ENCODE measurements at places on chromosomes 2 and 18.
A peak's percentile ranks its signal among the peaks of the same experiment; 100 is the strongest.

DNA sequence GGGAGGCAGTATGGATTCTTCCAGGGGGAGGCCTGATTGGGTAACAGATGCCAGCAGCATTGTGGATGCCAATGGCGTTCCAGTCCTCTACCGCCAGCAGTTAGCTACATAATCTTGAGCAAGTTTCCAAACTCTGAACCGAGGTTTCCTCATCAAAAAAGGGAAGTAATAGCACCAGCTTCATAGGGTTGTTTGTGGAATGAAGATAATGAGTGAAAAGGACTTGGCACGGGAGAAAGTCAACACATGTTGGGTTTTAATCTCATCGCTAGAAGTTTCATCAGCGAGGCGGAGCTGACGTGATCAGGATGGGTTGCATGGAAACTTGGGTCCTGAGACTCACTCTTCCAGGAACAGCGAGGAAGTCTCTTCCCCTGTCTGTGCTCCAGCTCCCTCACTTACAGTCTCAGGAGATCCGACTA is 266.7 kb downstream of the SH3BP4 start:
- peak; percentile 6 for DNase-seq

- no peak for DNase-seq
These were observed 32.9 kb downstream of the CYP27C1 start for GRCh38 chr2:127187081-127187775.

DNA sequence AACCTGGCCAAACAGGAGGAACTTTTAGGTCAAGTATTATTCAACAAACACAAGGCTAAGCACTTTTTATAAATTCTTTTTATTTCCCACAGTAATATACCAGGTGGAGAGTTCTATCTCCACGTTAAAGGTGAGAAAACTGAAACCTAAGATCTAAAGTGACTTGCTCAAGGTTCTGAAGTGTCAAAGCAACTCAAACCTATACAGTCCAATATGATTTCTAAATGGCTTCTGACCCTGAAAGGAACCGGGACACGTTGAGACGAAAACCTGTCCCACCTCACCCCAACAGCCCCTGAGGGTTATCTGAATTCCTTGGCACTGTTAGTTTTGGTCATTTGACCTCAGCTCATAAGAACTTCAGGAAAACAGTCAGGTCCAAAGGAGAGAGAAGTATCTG is 814.5 kb upstream of the LRATD1 start:
- DNase-seq = no peak

DNA sequence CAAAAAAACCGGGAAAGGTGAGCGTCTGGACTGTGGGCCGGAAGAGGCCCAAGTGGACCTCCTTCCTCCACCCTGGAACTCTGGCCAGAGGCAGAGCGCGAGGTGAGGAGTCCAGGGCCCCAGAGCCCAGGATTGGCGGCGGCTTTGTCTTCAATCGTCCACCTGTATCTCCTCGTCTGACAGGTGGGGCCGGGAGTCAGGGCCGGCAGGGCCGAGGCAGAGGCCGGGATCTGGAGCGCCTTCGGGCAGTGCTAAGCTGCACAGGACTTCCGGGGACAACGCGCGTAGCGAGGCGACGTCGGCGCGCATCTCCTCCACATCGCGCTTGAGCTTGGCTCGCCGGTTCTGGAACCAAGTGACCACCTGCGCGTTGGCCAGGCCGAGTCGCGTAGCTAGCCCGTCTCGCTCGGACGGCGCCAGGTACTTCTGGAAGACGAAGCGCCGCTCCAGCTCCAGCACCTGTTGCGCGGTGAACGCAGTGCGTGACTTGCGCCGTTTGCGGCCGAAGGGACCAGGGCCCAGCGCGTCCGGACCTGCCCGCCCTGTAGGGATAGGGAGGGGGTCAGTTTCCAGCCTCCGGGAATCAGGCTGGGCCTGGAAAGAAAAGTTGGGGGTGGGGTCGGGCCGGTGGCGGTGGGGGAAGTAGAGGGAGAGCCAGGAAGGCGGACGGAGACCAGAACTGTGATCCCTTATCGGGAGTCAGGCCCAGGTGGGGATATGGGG is 1.5 kb downstream of the LBX2 start:
- DNase-seq = peak; percentile 36

DNA sequence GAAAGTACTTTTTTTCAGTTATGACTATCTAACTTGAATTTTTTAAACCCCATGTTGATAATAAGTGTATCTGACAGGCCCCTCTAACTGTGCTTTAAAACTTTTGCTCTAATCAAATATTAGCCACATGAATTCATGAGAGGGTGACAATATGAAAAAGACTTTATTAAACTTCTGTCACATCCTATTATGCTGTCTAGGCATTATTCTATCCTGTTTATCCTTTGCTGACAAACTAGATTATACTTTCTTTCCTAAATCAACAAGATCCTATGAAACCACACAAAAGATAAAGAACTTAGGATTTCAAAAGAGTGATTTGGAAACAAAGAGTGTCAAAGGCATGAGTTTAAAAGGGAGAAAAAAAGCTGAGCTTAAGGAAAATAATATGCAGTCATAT is 57.8 kb downstream of the ST6GAL2 start:
- no peak for DNase-seq

DNA sequence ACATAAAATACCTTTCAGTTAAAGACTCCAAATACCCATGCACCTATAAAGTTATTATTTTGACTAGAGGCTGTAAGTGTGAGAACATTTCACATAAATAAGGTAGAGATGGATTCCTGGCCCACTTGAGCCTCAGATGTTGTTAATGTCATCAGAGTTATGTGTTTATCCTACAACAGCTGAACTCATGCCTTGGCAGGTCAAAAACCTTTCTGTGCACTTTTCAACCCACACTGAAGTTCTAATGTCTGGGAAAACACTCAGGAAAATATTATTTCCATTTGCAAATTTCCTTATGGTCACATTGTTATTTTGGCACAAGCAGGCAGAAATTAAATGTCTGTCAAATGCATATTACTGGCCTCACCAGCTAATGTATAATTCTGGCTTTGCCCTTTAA is 209.2 kb downstream of the LNPK start:
- DNase-seq = no peak

- DNase-seq = no peak
These were observed 129.4 kb upstream of the ASB18 start for GRCh38 chr2:236393581-236393980.

DNA sequence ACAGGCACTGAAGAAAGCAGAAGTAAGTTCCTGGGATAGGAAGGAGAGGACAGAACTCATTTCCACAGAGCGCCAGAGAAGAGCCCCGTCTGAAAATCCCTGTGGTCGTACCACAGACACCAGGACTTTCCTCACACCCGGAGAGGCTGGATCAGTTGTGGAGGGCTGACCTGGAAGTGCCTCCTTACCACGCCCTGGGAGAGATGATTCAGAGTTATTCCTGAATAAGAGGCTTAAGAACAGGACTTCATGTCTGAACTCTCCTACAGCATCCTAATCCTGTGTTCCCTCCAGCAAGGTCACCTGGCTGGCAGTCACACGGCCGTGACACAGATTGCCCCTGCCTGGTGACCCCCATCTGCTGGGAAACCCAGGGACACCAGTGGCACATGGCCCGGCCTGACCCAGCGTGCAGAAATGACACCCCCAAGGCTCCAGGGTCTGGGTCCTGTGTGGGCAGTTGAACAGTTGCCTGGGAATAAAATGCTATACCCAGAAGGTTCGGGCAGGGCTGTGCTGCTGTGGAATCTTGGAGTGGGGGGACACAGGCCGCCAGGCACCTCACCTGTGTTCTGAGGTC is 105.9 kb downstream of the PXDN start:
- no peak for DNase-seq

GRCh38 chr2:7803515-7803914 is 878.3 kb upstream of the ID2 start:
- no peak for DNase-seq

- DNase-seq = no peak
These were observed 24.0 kb downstream of the SULT1C4 start for GRCh38 chr2:108401800-108402199.

DNA sequence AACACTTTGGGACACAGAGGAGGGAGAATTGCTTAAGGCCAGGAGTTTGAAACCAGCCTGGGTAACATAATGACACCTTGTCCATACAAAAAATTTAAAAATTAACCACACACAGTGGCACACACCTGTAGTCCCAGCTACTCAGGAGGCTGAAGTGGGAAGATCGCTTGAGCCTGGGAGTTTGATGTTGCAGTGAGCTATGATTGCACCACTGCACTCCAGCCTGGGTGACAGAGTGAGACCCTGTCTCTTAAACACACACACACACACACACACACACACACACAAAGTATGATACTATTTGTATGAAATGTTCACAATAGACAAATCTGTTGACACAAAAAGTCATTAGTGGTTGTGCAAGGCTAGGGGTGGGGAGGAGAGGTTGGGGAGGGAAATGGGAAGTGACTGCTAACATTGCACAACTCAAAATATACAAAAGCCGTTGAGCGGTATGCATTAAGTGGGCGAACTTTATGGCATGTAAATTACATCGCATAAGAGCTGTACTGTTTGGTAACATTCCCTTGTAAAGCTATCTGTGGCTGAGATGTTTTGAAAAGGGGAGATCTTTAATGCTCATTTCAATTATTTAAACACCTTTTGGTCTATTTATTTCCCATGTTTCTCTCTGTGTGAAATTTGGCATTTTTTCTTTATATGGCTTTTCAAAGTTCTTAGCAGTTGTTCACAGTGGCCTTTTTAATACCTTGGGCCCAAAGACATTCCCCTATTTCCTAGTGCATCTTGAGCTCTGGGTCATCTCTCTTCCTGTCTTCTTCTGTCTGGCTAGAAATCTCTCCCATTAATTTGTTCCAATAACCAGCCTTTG is 58.9 kb upstream of the ZNF516 start:
- DNase-seq = peak; percentile 95

DNA sequence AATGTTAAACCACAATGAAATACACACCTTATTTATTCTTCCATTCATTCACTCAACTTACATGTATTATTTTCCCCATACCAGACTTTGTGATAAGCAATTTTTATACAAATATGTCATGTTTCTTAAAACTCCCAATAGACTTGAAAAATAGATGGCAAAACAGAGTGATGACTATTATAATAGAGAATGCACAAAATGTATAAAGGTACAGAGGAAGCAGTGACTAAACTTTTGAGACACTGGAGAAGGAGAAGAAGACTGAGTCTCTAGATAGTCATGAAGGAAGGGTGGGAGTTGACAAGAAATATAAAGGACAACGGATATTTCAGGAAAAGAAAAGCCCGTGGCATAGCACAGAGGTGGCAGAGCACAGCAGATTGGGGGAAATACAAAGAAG is 198.1 kb upstream of the SLC39A10 start:
- no peak for DNase-seq

DNA sequence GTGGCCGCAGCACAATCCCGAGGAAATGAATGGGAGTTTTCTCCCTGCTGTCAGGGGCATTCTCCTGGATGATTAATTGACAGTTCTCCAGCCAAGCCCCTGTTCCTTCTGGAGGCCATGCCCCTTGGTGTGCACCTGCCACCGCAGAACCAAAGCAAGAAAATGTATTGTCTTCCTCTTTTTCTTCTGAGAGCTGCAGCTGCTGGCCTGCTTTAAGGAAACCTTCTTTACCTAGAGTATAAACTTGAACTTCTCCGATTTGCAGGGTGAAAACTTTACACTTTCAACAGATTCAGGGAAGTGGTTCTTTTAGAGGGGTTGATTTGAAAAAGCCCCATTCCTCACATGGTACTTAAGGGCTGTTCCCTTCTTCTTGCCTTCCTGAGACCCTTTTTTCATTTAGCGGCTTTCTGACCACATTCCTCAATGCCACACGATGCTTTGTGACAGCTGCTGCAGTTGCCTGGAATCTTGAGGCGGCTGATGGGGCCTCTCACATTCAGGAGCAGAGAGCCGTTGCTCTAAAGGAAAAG is 402.8 kb downstream of the TXNL1 start:
- peak; percentile 14 for DNase-seq

- no peak for DNase-seq
These were observed 44.7 kb downstream of the WIPF1 start for GRCh38 chr2:174552880-174553279.

- no peak for DNase-seq
These were observed 368.5 kb upstream of the NT5C1B start for GRCh38 chr2:18957909-18958308.

GRCh38 chr2:203814661-203815540 is 52.7 kb upstream of the CTLA4 start:
- DNase-seq = peak; percentile 88

- DNase-seq = no peak
These were observed 46.1 kb upstream of the HPCAL1 start for GRCh38 chr2:10256515-10257031.

GRCh38 chr2:151306621-151307020 is 17.2 kb upstream of the NMI start:
- DNase-seq = peak; percentile 41

- peak; percentile 88 for DNase-seq
These were observed 6.7 kb downstream of the PELI1 start for GRCh38 chr2:64137567-64137966.

- DNase-seq = no peak
These were observed 74.8 kb downstream of the B3GNT2 start for GRCh38 chr2:62270728-62271127.

DNA sequence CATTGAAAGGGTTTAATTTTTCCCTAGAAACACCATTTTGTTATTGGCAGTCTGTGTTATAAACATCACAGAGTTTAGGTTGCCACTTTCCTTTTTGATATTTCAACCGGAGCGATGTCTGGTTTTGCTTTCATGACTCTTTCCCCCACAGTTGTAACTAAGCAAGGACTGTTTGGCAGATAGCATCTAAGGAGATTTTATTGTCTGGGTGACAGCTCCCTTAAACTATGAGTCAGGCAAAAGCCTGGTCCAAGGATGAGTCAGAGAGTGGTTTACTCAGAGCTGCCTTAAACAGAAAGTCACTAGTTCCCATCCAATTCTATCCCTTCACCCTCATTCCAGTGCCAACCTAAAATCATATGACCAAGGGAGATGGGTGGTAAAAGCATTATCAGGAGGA is 341.6 kb upstream of the VWC2L start:
- no peak for DNase-seq

DNA sequence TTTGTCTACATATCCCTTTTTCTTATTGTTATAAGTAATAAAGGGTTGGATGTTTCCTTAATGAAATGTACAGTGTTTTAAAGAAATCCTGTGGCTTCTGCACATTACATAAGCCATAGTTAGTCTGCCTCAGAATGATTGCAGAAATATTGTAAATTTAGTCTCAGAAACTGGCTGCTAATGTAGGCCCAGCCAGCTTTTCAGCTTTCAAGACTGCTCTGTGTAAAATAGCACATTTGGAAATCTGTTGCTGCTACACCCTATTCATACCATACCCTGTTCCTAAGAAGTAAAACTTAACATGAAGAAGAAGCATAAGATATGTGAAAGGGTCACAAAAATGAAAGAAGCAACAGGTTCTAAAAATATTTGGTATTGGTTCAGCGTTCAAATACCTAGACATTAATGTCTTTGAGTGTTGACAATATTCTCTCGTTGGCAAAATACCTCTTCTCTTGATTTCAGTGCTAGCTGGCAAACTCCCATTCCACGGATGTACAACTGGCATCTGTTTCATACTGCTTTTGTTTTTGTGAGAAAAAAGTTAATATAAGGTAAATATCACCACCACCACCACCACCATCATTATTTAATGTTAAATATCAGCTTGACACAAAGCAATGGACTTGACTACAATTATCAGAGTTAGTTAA is 19.2 kb upstream of the NCKAP1 start:
- DNase-seq = no peak

GRCh38 chr2:37156071-37156856 is 516 bp downstream of the EIF2AK2 start:
- peak; percentile 48 for DNase-seq

Measured in inflammatory macrophage treated with lipopolysaccharide for 4 hours (primary cell).